NCI-H1417 treated with DMSO at 0.1 percent for 48 hours (cell line): ENCODE measurements at places on chromosomes 2 and 18.

DNA sequence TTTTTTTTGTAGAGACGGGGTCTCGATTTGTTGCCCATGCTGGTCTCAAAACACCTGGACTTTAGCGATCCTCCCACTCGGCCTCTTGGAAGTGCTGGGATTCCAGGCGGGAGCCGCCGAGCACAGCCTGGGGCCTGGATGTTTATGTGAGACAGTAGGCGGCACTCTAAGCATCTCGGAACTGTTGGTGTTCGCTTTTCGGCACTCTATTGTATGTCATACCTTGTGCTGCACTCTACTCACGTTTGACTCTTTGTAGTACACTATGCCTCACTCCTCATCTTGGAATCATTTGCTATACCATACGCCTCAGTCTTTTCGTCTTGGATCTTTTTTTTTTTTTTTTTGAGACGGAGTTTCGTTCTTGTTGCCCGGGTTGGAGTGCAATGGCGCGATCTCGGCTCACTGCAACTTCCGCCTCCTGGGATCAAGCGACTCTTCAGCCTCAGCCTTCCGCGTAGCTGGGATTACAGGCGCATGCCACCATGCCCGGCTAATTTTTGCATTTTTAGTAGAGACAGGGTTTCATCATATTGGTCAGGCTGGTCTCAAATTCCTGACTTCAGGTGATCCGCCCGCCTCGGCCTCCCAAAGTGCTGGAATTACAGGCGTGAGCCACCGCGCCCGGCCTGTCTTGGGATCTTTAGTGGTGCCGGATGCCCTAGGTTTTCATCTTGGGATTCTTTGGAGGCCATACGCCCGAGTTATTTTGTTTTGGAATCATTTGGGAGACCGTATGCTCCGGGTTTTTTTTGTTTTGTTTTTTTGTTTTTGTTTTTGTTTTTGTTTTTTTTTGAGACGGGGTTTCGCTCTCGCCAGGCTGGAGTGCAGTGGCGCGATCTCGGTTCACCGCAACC, 24.2 kb upstream of the ZDBF2 start:
- DNase-seq = no peak

GRCh38 chr18:34492652-34493051, 217.4 kb upstream of the DTNA start:
- DNase-seq = peak; percentile 53

- no peak for DNase-seq
Measured at GRCh38 chr18:46464926-46465655, 191.9 kb downstream of the LOXHD1 start.

DNA sequence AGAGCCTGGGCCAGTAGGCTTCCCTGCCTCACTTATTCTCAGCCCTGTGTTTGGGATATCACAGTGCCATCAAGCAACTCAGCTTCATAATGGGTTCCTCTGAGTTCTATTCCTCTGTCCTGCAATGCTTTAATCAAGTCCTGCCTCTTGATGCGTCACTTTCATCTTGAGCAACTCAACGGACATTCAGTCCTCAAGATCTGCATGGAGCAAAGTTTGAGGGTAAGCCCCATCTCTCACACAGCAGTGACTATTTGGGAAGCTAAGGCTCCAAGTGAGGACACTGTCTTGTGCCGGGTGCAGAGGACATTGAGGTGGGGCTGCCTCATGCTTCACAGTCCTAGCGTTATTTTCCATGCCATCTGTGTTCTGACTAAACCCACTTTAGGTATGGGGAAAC, 50.9 kb upstream of the PLB1 start:
- no peak for DNase-seq

- no peak for DNase-seq
Measured at GRCh38 chr2:134235510-134236144, 18.2 kb upstream of the MGAT5 start.

DNA sequence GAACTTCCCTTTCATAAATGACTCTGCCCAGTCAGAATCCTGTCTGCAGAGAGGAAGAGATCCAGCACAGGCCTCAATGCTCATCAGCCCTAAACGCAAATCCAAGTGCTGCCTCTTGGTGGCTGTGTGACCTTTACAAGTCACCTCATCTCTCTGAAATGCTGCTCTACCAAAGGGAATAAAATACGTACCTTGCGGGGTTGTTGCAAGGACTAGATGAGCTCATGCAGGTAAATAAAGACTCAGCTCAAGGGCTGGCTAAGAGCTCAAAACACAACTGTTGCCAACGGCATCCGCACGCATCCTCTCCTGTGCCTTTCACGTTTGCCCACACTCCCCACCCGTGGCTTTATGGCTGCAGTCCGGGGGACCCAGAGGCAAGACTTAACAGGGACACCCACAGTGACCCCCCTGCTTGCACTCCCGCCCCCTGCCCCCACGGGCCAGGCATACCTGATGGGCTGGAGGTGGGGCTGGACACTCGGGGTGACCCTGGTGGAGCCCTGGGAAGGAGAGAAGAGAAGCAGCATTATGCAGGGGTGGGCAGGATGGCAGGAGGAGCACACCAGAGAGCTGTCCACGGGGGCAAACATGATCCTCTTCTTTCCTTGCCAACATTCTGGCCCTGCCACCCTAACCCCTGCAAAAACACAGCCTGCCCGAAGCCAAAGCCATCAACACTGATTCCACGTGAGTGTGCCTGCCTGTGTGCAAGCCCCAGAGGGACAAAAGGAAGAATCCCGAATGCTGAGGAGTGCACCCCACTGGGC, 102.6 kb downstream of the TNS1 start:
- no peak for DNase-seq

- DNase-seq = no peak
Measured at GRCh38 chr18:5253910-5254309, 41.6 kb downstream of the ZBTB14 start.

DNA sequence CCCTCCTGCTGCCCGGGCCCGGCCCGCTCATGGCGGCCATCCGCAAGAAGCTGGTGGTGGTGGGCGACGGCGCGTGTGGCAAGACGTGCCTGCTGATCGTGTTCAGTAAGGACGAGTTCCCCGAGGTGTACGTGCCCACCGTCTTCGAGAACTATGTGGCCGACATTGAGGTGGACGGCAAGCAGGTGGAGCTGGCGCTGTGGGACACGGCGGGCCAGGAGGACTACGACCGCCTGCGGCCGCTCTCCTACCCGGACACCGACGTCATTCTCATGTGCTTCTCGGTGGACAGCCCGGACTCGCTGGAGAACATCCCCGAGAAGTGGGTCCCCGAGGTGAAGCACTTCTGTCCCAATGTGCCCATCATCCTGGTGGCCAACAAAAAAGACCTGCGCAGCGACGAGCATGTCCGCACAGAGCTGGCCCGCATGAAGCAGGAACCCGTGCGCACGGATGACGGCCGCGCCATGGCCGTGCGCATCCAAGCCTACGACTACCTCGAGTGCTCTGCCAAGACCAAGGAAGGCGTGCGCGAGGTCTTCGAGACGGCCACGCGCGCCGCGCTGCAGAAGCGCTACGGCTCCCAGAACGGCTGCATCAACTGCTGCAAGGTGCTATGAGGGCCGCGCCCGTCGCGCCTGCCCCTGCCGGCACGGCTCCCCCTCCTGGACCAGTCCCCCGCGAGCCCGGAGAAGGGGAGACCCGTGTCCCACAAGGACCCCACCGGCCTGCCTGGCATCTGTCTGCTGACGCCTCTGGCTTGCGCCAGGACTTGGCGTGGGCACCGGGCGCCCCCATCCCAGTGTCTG, 767 bp downstream of the RHOB start:
- no peak for DNase-seq

- DNase-seq = no peak
Measured at GRCh38 chr2:74379851-74380789, at the start of gene DCTN1. TSS of gene DCTN1 (minus strand) at chr2:74380311. CDS start at chr2:74380037, 274 bp downstream.

DNA sequence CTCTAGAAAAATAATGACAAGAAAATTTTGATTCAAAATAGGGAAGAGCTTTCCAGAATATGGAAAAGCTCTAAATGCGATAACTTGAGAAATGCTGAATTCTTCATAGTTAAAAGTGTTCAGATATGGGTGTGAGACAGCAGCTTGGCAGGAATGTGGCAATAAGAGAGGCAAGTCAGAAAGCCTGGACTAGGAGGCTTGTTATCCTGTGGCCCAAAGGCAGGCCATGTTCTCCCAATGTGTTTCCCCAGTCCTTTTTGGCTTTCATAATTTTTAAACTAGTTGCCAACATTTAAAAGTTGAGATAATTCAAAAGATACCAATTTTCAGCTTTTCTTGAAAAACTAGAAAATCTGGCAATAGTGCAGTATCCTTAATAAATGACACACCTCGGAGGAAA, 366.3 kb upstream of the FANCL start:
- no peak for DNase-seq
